RCC 7860 (cell line): ENCODE measurements at places on chromosomes 16 and 17.

- no peak for DNase-seq
These were observed 390 bp downstream of the SEZ6L2 start for GRCh38 chr16:29898804-29899515.

DNA sequence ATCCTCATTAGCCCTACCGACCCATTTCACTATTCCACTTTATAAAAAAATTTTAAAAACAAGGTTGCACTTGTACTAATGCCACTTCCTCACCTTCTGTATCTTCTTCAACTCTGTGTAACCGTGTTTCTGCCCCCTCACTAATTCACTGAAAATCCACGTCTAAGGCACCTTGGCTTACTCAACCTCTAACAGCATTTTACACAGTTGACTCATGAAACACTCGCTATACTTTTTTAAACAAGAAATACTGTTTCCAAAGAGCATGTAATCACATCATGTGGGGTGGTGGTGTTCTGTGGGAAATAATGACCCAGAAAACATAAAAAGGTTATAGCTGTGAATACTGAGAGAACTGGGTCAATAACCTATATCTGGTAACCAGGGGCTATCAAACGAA lies 79.9 kb downstream of the NCOR1 start:
- no peak for DNase-seq

- no peak for DNase-seq
These were observed 94.3 kb downstream of the MAP2K6 start for GRCh38 chr17:69508814-69509213.

- peak; percentile 61 for DNase-seq
These were observed 1.2 kb upstream of the COG1 start for GRCh38 chr17:73191443-73192205.

DNA sequence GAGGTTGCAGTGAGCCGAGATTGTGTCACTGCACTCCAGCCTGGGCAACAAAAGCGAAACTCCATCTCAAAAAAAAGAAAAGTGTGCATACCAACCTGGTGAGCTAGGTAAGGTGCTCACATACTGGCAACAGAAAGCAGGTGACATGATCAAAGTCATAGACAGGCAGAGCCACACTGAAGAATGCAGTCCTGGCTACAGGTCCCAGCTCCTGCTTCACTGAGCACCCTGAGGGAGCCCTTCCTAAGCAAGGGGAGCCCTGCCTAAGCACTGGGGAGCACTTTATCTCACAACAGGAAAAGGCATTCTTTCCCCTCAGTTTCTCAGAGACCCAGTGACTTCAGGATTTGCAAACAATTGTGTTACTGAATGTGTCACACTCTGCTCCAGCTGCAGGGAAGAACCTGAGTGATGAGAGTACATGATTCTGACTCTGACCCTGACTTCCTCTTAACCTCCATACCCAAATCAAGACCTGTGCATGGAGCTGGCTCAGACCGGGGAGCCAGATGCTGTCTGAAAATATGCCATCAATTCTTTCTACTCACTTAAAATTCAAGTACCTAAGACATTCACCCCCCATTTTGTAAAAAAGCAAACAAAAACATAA lies 40.5 kb downstream of the ANKRD11 start:
- no peak for DNase-seq

- peak; percentile 40 for DNase-seq
These were observed 17.9 kb downstream of the PSME3IP1 start for GRCh38 chr16:57167953-57168352.

- DNase-seq = no peak
These were observed 33.4 kb downstream of the SOX8 start for GRCh38 chr16:1014771-1015495.

DNA sequence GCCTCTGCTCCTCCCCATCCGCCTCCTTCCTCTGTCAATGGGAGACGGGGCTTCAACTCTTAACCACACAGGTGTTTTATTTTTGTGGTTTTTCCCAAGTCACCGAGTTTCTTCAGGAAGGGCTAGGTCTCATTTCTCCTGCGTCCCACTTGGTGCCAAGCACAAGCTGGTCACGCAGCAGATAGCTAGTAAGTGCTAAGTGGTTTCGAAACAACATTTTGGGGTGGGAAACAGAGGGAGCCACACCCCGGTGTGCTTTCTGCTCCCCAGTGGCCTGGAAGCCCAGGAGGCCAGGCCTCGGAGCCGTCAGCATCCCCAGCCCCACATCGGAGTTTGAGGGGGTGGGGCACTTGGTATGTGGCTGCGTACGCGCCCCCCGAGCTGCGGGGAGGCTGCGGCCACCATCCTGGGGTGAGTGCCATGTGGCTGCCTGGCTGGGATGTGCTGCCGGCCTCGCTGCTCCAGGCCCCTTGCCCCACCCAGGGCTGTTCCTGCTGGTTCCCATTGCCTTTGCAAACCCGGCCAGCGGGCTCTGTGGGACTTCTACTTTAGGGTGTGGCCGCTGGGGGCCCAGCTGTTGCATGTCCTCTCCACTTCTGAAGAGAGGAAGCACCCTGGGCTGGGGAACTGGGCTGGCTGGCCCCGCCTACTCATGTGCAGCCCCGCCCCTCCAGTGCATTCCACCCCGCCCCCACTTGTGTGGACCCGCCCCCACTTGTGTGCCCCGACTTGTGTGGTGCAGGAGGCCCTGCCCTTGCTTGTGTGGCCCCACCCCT lies 55.6 kb downstream of the BAIAP2 start:
- no peak for DNase-seq

GRCh38 chr16:79430191-79430678 lies 170.3 kb downstream of the MAF start:
- no peak for DNase-seq

- DNase-seq = no peak
These were observed 146.4 kb downstream of the IRX3 start for GRCh38 chr16:54140057-54140787.

DNA sequence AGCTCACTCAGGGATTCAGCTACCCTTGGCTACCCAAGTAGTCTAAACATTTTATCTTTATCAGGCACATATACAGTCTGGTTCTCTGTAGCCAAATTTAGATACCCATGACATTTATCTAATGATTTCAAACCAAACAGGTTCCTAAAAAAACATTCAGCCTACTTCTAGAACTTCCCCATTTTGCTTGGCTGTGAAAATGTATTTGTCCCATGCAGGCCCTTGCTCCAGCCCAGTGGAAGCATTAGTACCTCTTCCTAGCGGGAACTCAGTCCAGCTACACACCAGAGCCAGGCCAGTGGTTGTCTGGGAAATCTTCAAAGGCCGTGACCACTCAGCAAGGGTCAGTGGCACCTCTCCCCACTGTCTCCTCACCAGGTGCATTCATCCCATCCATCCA lies 26.2 kb upstream of the NAGLU start:
- no peak for DNase-seq

GRCh38 chr17:39626171-39627046 lies at the start of gene PPP1R1B:
Gene PPP1R1B, plus strand, starts transcription at chr17:39626952. Its CDS starts 441 bp downstream, at chr17:39627393.
- no peak for DNase-seq

DNA sequence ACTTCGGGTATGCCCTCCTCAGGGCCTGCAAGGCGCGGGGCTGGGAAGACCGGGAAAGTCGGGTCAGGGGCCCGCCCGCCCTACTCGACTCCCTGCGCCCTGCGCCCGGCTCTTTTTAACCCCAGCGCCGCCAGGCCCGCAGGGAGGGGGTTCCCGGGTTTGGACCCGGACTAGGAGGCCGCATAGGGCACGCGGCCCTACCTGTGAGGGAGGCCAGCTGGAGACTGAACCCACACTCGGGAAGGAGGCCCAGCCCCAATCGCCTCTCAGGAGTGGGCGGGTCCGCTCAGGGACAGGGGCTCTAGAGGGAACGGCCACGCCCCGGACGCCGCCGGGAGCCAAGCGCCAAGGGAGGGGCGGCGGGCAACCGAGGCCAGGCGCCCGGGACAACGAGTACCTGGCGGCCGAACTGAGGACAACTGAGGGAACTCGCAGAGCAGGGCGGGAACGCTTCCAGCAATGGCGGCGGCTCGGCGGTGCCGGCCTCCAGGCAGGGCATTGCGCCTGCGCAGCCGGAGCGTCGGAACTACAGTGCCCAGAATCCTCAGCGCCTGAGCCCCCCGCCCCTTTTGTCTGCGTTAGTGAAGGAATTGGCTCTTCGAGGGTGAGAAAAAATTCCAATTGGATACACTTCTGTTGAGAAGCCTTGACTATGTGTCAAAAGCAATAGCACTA lies at the start of gene ZNF624:
Gene ZNF624 (minus strand): TSS at position 484 of the 675 bp plus-strand sequence.
- DNase-seq = peak; percentile 80

DNA sequence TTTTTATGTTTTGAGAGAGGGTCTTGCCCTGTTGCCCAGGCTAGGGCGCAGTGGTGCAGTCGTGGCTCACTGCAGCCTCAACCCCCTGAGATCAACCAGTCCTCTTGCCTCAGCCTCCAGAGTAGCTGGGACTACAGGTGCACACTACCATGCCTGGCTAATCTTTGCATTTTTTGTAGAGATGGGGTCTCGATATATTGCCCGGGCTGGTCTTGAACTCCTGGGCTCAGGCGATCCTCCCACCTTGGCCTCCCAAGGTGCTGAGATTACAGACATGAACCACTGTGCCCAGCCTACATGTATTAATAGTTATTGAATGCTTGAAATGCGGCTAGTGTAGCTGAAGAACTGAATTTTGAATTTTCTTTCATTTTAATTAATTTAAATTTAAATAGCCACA lies 12.2 kb downstream of the C1QTNF1 start:
- no peak for DNase-seq

- DNase-seq = no peak
These were observed 77.0 kb downstream of the MYH11 start for GRCh38 chr16:15779664-15780351.

DNA sequence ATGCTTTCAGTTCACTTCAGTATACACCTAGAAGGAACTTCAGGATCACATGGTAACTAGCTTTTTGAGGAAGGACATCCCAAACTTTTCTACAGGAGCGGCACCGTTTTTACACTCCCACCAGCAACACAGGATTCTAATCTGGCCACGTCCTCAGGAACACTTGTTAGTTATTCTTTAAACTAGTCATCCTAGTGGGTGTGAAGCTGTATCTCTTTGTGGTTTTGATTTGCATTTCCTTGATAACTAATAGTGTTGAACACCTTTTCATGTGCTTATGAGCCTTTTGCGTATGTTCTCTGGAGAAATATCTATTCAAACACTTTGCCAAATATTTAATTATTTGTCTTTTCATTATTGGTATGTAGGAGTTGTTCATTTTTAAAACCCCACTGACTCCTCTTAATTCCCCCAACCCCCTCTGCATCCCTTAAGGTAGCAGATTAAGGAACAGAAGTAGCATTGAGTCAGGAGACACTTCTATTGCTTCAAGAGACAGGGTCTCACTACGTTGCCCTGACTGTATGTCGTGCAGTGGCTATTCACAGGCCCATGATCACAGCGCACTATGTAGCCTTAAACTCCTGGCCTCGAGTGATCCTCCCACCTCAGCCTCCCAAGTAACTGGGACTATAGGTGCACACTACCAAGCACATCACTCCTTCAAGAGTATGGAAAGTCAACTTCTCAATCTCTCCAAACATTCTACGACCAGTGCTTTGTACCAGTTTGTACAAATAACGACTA lies 25.4 kb downstream of the YWHAE start:
- DNase-seq = no peak

DNA sequence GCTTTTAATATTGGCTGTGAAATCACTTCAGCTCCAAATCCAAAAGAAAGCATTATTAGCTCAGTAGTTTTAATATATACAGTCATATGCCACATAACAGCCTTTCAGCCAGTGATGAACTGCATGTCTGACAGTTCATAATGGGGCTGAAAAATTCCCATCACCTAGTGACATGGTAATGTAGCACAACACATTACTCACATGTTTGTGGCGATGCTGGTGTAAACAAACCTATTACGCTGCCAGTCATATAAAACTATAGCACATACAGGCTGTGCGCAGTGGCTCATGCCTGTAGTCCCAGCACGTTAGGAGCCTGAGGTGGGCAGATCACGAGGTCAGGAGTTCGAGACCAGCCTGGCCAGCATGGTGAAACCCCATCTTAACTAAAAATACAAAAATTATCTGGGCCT lies 92.2 kb downstream of the TUBD1 start:
- DNase-seq = no peak

- no peak for DNase-seq
These were observed 76.9 kb downstream of the PPM1E start for GRCh38 chr17:58832514-58832913.

DNA sequence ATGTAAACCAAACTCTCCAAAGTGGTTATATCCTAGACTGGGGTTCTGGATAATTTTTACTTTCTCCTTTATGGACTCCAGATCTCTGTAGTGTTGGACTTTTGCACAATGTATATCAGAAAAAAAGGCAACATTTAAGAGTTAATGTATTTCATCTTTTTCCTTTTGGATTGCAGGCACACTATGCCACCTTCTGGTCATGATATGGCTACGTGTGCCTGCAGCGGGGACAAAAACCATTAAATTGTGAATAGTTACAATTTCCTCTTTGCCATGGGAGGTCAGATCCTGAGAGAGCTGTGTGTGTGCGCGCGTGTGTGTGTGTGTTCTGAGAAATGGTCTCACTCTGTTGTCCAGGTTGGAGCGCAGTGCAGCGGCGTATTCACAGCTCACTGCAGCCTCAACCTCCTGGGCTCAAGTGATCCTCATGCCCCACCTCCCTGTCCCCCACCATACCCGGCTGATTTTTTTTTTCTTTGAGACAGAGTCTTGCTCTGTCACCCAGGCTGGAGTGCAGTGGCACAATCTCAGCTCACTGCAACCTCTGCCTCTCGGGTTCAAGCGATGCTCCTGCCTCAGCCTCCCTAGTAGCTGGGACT lies 4.3 kb upstream of the SGF29 start:
- DNase-seq = no peak

DNA sequence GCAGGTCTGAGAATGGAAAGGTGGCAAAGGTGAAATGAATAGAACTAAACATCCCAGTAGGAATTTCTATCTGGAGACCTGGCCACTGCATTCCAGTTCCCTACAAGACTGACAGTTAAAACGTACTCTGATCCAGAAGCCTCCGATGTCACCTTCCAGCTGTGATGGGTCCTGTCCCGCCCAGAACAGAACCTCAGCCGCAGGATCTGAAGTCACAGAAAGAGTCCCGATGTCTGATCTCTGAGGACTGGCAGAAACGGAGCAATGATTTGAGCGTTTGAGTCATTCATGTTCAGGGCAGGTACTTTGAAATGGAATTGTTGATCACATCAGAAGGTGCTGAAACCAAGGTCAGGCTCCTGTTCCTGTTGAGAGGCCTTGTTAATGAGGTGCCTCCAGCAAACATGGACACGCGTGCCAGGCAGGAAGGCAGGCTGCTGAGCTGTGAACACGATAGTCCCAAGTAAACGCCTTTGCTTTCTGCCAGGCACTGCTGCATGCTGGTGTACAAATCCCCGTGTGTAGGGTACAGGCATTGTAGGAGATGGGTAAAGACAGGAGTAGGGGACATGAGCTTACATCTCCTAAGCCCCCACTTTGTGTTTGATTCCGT lies 61.4 kb downstream of the VAT1L start:
- no peak for DNase-seq

DNA sequence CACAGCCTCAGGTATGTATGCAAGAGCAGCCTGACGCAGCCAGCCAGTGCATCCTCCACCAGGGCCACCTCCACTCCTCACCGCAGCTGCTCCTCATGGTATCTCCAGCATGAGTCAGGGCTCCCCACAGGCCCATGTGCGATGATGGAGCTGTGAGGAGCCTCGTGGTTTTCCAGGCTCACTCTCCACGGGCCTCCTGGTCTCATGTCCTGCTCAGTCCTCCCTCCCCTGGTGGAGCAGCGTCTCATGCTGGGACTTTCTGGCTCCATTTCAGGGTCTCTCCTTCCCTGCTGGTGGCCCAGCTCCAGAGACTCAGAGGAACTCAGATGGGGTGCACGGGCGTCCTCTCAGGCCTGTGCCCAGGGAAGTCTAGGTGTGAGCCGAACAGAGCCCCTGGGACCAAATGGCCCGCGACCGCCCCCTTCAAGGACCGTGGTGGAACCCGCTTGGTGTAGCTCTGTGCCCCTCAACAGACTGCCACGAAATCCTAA lies 70.4 kb downstream of the METRNL start:
- DNase-seq = no peak

- no peak for DNase-seq
These were observed 5.1 kb upstream of the C1QTNF8 start for GRCh38 chr16:1101133-1101532.
